CD4-positive, alpha-beta T cell treated with Interferon alpha-2 for 1 hour (primary cell): ENCODE measurements at places on chromosomes 7 and 10.
A peak's percentile ranks its signal among the peaks of the same experiment; 100 is the strongest.

- no peak for DNase-seq
Measured at GRCh38 chr10:124354411-124355382, 64.0 kb downstream of the OAT start.

DNA sequence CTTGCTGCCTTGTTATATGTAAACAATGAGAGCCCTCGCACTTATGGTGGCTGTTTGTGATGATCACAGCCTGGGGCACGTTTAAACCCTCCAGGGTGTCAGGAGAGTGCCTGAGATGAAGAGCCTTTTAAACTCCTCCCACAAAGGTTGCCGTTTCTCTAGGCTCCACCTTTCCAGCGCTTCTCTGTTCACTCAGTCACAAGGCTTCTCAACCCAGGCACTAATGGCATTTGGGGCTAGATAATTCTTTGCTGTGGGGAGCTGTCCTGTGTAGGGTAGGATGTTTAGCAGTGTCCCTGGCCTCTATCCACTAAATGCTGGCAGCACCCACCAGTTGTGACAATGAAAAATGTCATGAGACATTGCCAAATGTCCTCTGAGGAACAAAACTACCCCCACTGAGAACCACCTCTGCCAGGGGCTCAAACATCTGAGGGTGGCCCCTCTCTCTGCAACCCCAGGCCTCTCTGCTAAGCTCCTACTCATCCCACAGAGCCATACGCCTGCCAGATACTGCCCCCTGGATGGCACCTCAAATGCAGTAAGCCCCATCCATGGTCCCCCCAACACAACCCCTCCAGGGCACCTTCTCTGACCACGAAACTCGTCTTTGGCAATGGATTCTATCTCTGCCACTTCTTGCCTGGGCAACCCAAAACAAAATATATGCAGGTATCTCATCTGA lies 144.3 kb upstream of the ZMIZ1 start:
- no peak for DNase-seq

DNA sequence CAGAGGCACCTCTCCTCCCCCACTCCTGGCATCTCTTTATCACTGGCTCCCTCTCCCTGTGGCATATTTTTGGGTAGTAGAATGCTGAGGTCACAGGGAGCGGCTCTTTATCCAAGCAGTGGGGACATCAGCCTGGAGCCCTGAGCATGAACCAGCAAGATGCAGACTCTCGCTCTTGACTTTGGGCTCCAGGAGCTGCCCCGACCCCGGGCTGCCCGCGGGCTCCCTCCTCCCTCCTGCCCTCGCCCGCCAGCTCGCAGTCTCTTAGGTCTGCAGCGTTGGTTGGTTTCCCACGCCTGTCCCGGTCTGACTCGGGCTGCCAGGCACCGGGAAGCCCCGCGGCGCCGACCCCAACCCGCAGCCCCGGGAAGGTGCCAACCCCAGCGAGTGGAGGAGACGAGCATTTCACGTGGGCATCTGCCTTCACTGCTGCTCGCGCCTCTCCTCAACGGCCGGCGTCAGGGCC lies 1.3 kb downstream of the INSYN2A start:
- no peak for DNase-seq

DNA sequence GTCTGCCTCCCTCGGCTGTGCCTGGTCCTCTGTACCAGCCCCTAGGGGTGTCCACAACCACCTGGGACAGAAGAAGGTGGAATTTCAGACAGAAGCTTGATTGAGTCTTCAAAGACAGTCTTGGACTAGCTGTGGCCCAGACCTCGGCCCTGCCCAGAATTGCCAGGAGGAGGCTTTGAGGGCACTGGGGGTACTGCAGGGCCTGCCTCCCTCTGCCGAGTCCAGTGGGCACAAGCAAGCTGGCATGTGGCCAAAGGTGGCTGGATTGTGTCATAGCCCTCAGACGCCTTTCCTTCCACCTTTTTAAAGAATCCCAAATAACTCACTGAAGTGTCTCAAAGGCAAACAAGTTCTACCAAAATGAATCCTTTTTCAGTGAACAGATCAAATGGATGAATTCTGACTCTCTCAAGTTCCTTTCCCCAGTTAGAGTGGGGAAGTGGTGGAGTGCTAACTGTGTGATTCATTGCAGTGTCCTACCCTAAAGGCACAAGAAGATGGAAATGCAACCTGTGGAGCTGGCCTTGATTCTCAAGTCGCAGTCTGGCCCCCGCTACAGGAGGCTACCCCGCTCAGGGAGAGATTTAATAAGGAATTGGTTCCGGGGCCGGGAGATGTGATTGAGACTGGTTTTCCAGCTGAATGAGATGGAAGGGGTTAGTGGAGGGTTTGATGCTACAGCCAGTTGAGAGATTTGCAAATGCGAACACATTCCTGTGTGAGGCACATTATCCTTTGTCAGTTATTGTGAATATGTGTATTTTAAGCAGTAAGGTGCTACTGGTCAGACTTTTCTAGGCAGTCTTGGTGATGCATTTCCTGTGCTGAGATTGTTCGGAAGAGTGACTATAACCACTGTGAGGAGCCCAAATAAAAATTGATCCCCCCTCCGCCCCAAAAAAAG lies 28.8 kb upstream of the SLC26A4 start:
- DNase-seq: no peak

GRCh38 chr10:94963901-94964300 lies 25.4 kb downstream of the CYP2C9 start:
- no peak for DNase-seq

DNA sequence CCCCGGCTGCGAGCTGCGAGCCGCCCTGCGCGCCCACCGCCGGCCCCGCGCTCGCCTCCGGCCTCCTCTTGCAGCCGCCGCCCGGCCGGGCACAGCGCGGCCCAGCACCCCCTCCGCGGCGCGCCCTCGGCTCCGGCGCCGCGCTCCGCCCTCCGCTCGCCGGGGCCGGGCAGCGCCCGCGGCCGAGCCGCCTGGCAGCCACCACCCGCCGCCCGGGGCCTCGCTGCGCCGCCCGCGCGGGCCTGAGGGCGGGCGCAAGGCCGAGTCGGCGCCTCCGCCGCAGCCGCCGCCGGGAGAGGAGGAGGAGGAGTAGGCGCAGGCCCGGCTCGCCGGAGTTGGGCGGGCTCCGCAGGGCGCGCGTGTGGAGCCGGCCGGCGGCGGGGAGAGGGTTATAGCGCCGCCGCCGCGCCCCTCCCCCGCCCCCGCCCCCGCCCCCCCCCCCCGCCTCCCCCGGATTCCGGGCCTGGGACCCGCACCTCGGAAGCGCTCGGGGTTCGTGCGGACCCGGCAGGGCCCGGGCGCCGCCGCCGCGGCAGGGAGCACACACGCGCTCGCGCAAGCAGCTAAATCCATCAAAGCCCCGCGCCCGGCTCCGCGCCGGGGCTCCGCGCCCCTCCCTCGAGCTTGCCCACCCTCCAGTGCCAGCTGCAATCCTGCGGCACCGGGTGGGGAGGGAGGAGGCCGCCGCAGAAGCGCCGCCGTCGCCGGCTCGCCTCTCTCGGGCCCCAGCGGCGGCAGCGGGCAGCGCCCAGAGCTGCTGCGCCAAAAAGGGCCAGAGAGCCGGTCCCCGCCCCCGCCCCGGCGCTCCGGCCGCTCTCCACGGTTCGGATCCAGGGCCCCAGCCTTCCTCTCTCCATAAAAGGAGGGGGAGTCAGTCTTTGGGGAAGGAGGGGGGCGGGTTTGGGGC lies at the start of gene PDGFA:
Gene PDGFA, minus strand, starts transcription at position 363 of the 907 bp plus-strand sequence. CDS start 845 bp downstream, outside the sequence.
- no peak for DNase-seq

- no peak for DNase-seq
Measured at GRCh38 chr10:69049566-69049961, 38.3 kb upstream of the SRGN start.

GRCh38 chr10:30028738-30029030 lies 30.7 kb downstream of the JCAD start:
- no peak for DNase-seq

DNA sequence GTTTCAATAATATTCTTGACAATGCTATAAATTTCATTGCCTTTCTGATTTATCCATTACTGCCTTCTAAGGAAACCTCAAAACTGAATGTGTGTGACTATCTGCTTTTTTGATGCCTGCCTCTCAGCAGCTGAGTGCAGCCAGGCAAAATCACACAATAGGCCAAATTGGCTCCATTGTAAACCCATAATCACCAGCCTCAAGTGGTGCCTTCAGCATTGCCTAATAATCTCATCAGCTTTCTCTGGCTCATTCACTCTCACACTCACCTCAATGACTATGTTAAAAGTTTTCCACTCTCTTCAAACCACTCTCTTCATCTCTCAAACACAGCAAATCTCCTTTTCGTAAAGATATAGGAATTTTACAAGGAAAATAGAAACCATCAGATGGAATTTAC lies 182.5 kb upstream of the COL1A2 start:
- DNase-seq: no peak

DNA sequence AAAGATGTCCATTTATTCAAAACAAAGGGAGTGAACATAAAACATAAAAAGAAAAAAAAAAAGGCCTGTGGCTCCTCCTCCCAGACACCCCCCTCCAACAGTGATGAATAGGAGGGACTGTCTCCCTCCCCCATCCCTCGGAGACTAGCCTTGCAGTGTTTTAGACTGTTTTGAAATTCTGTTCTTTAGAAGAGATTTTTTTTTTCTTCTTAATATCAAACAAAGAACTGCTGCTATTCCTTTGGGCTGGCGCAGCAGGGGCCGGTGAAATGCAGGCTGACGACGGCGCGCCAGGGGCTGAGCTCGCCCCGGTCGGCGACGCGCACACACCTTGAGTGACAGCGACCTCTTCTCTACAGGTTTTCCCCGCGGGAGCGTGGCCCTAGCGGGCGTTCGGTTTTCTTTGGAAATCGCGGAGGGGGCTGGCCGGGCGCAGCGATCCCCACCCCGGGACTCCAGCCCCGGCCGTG lies at the start of gene LANCL2:
Gene LANCL2, plus strand, starts transcription at position 133 of the 470 bp plus-strand sequence. CDS start 689 bp downstream, outside the sequence.
- DNase-seq: peak; percentile 26

DNA sequence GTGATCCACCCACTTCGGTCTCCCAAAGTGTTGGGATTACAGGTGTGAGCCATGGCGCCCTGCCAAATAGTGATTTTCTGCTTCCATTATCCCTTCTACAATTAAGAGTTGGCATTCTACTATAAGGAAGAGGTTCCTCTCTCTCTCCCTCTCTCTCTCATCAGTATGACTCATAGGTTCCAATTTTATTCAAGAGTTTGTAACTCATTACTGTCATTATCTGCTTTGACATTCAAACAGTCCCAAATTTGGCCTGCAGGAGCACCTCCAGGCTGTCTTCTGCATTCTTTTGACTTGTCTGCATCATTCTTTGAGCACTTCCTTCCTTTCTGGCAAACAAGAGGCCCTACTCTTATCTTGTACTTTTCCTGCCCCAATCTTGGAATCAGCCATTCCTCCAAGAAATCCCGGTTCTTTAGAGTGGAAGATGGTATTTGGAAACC lies 33.2 kb upstream of the CALU start:
- DNase-seq: no peak

DNA sequence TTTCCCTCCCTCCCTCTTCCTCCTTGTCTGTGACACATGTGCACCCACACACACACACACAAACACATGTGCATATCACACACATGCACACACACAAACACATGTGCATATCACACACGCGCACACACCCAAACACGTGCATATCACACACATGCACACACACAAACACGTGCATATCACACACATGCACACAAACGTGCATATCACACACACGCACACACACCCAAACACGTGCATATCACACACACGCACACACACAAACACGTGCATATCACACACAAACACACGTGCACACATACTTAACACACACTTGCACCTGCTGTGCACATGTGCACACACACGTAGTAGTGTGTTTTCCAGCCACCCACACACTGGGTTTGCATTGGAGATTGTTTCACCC lies 29.4 kb upstream of the KNDC1 start:
- no peak for DNase-seq

DNA sequence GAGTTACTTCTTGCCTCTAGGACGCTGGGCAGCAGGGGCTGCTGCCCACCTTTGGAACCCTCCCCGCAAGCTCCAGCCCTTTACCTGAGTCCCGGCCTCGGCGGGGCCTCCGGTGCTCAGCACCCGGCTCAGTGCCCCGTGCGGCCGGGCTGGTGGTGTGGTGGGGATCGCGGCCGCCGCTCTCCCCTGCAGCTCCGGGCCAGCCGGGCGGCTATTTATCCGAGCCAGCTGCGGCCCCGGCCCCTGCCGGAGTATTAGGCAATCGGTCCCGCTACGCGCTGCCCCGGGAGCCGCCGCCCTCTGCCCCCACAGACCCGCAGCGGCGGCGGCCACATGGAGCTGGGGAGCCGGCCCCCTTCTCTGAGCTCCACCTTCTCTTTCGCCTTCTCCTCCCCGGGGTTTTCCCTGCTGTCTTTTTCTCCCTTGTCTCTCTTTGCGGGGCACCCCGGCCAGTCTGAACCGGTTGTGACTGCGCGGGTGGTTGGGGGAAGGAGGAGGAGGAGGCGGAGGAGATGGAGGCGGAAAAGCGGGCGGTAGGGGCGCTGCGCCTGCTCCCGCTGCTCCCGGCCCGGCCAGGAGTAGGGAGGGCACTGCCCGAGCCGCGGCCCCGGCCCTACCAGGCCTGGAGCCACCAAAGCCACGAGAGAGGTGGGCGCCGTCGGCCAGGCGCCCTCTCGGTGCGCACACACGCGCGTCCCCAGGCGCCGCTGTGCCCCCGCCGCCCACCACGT lies at the start of gene SLC16A9:
Gene SLC16A9, minus strand, starts transcription at position 456 of the 731 bp plus-strand sequence. CDS start 25,559 bp downstream, outside the sequence.
- peak; percentile 4 for DNase-seq

- DNase-seq: no peak
Measured at GRCh38 chr10:70035531-70035930, 17.1 kb upstream of the MACROH2A2 start.

DNA sequence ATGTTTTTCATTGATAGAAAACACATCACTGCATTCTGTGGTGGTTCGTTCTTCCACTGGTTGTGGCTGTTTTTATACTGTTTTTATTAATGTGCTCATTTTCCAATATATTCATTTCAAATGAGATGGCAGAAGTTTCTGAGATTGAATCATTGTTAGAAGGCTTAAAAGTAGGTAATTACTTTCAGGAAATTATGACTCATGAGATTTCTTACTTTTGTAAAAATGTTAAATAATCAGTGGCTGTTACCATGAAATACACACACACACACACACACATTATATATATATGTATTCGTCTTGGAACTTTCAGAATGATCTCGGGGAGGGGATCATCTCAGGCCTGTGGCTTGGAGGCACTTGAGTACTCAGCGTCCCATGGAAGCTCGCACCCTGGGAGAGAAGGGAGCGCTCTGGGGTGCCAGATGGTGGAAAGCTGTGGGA lies 66.1 kb downstream of the ZMYND11 start:
- DNase-seq: no peak

- DNase-seq: no peak
Measured at GRCh38 chr10:93915598-93915997, 21.8 kb downstream of the SLC35G1 start.

DNA sequence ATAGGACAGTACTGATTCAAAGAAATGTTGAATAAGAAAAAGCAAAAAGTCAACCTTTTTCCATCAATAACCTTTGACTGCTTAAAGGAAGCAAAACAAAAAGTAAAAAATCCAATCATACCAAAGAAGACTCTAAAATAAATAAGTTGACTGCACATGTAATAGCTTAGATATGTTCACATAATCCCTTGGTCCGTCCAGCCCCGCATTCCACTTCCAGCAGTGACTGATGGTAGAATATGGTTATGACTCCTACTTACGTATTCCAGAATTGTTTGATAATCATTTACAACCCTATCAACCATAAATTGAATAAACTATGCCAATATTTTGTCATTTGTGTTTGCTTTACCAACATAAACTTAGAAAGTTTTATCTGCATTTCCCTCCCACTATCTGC lies 77.9 kb downstream of the CTNNA3 start:
- no peak for DNase-seq
